SJSA1 (cell line): ENCODE measurements at places on chromosomes 3 and 15. TPM values are rescaled to one million over a fixed set of nuclear protein-coding genes. Genes with fewer than 3 reads are reported as not detected.
A peak's percentile ranks its signal among the peaks of the same experiment; 100 is the strongest.

PRR23A gene
- total RNA-seq, result not detected in 2 replicates

KNG1 gene
- total RNA-seq, result not detected in 2 replicates

ITGA11 gene
- 0.34 and 2.0 TPM in 2 replicates for total RNA-seq

SPINK8 gene
- not detected in 2 replicates for total RNA-seq

RTP1 gene
- not detected in 2 replicates for total RNA-seq

MKRN3 gene
- total RNA-seq, result 0.11 and 0.38 TPM in 2 replicates

GRCh38 chr15:43867096-43867495 is 40.3 kb downstream of the WDR76 start:
- no peaks in the 10 kb centered on the region for H3K27me3 ChIP-seq
- no peak overlapping the region for H3K27ac ChIP-seq
- DNase-seq, result peak; percentile 29
- peaks cover 76% of the 10 kb centered on the region for H3K36me3 ChIP-seq
- no peaks in the 10 kb centered on the region for H3K4me1 ChIP-seq
- no peak overlapping the region for H3K4me3 ChIP-seq

- H3K27me3 ChIP-seq, result no peaks in the 10 kb centered on the region
- H3K4me3 ChIP-seq, result peak overlapping the region; percentile 67
- peak; percentile 37 for DNase-seq
- H3K36me3 ChIP-seq, result peaks cover 34% of the 10 kb centered on the region
- H3K27ac ChIP-seq, result peak overlapping the region; percentile 82
Measured at GRCh38 chr3:197298945-197299854, 788 bp upstream of the DLG1 start.

DNA sequence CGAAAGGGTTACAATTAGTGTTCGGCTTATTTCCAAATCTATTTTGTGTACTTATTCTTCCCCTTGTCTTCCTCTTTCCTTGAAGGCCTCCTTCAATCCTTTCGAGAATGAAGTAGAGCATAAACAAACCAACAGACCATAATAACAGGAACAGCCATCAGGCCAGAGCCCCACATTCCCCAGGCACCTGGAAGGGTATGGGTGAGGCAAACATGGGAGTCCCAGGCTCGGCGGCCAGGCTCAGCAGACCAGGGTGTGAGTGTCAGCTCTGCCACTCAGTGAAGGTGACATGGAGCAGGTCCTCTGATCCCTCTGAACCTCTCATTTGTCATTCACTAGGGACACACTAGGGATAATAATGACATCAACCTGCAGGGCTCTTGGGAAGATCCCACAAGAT is 13.8 kb downstream of the ALS2CL start:
- no peak for DNase-seq
- H3K4me1 ChIP-seq, result no peaks in the 10 kb centered on the region
- no peaks in the 10 kb centered on the region for H3K36me3 ChIP-seq
- H3K27me3 ChIP-seq, result no peaks in the 10 kb centered on the region

- no peak for DNase-seq
- H3K36me3 ChIP-seq, result no peaks in the 10 kb centered on the region
- no peak overlapping the region for H3K4me3 ChIP-seq
- peaks cover 11% of the 10 kb centered on the region for H3K4me1 ChIP-seq
Measured at GRCh38 chr3:102095383-102095782, 246.1 kb downstream of the NFKBIZ start.

- no peaks in the 10 kb centered on the region for H3K36me3 ChIP-seq
- no peak for DNase-seq
- H3K27me3 ChIP-seq, result no peaks in the 10 kb centered on the region
- no peak overlapping the region for H3K27ac ChIP-seq
- no peaks in the 10 kb centered on the region for H3K4me1 ChIP-seq
Measured at GRCh38 chr3:66644549-66644948, 143.7 kb upstream of the LRIG1 start.

DNA sequence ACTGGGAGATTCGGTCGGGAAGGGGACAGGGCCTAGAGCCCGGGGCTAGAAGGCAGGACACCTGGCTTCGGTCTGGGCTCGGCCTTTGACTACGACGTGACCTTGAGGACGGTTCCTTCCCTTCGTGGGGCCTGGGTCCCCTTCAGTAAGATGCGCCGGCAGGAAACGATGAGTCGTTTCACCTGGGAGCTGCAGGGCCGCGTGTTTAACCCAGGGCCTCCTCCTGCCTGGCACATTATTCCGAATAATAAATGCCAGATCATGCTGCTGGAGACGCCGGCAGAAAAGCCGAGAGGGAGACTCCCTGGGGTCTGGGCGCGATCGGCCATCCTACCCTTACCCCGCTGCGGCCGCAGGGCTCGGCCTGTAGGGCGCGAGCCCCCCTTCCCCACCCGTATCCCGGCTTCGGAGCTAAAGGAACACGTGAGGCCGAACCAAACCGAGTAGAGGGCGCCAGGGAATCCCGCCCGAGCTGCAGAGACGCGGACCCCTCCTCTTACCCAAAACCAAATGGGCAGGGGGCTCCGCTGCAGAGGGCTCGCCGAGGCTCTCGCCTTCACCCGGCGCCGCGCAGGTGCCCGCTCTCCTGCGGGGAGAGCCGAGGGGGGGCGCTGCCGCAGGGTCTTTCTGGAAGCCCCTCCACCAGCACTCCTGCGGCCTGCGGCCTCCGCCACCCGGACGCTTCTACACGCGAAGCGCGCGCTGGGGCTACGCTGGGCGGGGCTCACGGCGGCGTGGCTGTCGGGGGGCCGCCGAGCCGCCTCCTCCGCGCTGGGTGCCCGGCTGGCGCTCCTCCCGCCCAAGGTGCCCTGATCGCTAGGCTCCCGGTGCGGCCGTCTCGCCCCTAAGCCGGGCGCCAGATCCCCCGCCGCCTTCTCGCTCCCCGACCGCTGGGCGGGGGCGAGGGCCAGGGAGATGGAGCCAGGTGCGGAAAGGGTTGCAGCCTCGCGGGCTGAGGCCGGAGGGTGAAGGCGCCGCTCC is at the start of gene BDH1:
Gene BDH1 (minus strand): TSS at position 688 of the 981 bp plus-strand sequence. CDS start 9,525 bp downstream, outside the sequence.
- H3K27me3 ChIP-seq, result peaks cover 6% of the 10 kb centered on the region; the same call in 1 of the 2 replicates
- DNase-seq, result peak; percentile 48
- H3K27ac ChIP-seq, result no peak within 1 kb of the TSS; the same call in 1 of the 2 replicates
- H3K36me3 ChIP-seq, result no peaks in the 10 kb centered on the region

DNA sequence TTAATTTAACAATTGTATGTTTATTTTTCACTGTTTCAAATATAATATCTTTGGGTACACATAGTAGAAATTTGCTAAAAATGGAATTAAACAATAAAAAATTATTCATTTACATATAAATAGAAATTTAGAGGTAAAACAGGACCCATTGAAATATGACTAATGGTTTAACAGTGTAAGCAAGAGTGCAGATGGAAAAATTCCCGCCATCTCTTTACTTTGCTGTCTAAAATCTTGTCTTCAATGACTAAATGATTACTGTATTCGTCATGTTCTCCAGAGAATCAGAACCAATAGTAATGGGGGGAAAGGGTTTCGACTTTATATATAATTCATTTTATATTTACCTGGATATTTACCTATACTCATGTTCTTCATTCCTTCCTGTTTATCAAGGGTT is 163.1 kb downstream of the IL1RAP start:
- H3K27ac ChIP-seq, result no peak overlapping the region
- no peaks in the 10 kb centered on the region for H3K27me3 ChIP-seq
- no peak for DNase-seq
- no peak overlapping the region for H3K4me3 ChIP-seq
- peaks cover 18% of the 10 kb centered on the region for H3K4me1 ChIP-seq

- no peak for DNase-seq
- H3K36me3 ChIP-seq, result no peaks in the 10 kb centered on the region
- no peak overlapping the region for H3K27ac ChIP-seq
- no peaks in the 10 kb centered on the region for H3K27me3 ChIP-seq
Measured at GRCh38 chr3:72739531-72740466, 108.4 kb downstream of the SHQ1 start.

DNA sequence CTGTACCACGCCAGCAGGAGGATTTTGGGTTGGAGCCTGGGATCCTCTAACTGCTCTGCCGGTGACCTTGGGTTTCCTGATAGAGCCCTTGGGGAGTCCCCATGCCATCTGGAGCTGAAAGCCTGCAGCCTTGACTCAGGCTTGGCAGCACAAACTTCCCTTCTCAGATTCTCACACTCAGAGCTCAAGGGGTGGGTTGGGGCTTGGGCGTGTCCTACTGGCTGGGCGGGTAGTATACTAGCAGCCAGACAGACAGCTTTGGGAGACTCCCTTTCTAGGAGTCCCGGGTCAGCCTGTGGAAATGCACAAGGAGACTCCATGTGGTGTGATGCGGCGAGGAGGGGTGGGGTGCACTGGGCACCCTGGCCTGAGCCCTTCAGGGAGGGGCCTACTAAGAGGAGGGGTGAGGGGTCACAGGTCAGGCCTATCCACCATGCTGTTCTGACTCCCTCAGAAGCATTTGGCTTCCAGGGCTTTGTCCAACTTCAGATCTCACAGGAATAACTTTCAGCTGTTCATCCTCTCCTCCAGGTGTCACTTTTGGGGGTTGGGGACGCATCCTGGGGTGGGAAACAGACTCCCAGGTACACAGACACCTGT is 21.6 kb upstream of the PLXNA1 start:
- H3K27ac ChIP-seq, result no peak overlapping the region
- no peak for DNase-seq
- no peaks in the 10 kb centered on the region for H3K27me3 ChIP-seq
- no peak overlapping the region for H3K4me3 ChIP-seq
- H3K4me1 ChIP-seq, result peaks cover 19% of the 10 kb centered on the region

DNA sequence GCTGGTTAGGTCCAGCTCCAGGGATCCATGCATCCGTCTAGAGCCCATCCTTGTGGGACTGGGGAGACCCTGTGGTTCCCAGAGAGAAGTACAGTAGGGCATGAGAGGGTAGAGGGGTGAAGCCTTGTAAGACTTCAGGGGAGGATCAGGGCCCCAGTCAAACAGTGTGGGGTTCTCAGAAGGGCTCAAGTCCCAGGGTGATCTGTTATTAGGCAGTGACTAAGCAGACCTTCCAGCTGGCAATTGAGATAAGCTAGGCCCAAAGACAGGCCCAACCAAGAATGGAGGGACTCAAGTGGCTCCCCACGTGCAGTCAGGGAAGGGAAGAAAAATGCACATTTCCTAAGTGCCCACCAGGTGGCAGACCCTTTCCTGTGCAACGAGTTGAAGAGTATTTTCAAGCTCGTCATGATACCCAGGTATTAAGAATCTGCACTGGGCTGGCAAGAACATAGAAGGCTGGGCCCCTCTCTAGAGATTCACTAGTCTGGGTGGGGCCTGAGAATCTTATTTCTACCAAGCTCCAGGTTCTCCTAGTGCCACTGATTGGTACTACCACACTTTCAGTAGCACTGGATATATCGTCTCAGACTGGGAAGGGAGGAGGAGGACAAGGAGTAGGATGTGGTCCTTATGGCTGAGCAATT is 240.8 kb downstream of the NR1D2 start:
- no peaks in the 10 kb centered on the region for H3K27me3 ChIP-seq
- H3K4me1 ChIP-seq, result 0 out of 2 replicates have a peak, but pooled peaks cover 3% of the 10 kb centered on the region
- H3K36me3 ChIP-seq, result no peaks in the 10 kb centered on the region
- DNase-seq, result peak; percentile 45

DNA sequence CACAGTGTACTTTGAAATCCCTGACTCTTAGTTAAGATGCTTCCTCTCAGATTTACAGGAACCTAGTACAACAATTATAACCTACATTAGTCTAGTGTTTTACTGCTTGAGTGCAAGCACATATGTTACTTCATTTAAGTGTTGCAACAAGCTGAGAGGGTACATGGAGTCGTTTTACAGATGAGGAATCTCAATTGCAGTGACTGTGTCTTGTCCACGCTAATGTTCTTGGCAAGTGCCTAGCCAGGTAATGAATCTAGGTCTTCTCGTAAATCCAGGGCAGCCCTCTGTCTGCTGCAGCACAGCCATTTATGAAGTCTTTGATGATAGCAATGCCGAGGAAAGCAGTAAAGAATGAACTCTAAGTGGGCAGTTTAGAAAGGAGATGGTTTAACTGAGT is 384.4 kb upstream of the ARPP21 start:
- no peak for DNase-seq
- H3K4me1 ChIP-seq, result no peaks in the 10 kb centered on the region
- no peak overlapping the region for H3K4me3 ChIP-seq
- no peaks in the 10 kb centered on the region for H3K27me3 ChIP-seq
- H3K36me3 ChIP-seq, result no peaks in the 10 kb centered on the region
- H3K27ac ChIP-seq, result no peak overlapping the region

- H3K4me3 ChIP-seq, result no peak overlapping the region
- H3K27ac ChIP-seq, result no peak overlapping the region
- H3K27me3 ChIP-seq, result no peaks in the 10 kb centered on the region
Measured at GRCh38 chr3:128468285-128468790, 1.6 kb upstream of the DNAJB8 start.

GRCh38 chr3:46942481-46943236 is 33.9 kb downstream of the CCDC12 start:
- H3K4me3 ChIP-seq, result no peak overlapping the region
- H3K27me3 ChIP-seq, result no peaks in the 10 kb centered on the region
- H3K36me3 ChIP-seq, result peaks cover 43% of the 10 kb centered on the region
- DNase-seq, result no peak
- peaks cover 24% of the 10 kb centered on the region for H3K4me1 ChIP-seq

DNA sequence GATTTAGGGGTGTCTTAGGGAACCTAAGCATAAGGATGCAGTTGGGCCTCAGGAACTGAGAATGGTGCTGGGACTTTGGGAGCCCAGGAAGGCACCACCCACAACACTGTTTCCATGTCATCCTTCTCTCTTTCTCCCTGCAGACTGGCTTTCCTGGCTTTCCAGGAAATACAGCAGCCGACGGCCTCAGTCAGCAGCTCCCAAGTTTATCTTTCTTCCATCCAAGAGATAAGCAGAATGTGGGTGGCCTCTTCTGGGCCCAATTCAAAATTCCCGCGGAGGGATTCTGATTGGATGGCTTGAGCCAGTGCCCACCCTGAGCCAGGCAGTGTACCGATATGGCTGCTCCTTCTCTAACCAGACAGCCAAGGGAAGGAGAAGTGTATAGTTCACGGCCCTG is 4.5 kb upstream of the CLN6 start:
- no peak overlapping the region for H3K27ac ChIP-seq
- H3K4me3 ChIP-seq, result no peak overlapping the region
- peak; percentile 80 for DNase-seq
- peaks cover 22% of the 10 kb centered on the region for H3K4me1 ChIP-seq

GRCh38 chr3:135337192-135337591 is 542.1 kb downstream of the EPHB1 start:
- no peaks in the 10 kb centered on the region for H3K36me3 ChIP-seq
- no peak overlapping the region for H3K27ac ChIP-seq
- DNase-seq, result no peak
- H3K4me1 ChIP-seq, result no peaks in the 10 kb centered on the region
- H3K27me3 ChIP-seq, result no peaks in the 10 kb centered on the region

DNA sequence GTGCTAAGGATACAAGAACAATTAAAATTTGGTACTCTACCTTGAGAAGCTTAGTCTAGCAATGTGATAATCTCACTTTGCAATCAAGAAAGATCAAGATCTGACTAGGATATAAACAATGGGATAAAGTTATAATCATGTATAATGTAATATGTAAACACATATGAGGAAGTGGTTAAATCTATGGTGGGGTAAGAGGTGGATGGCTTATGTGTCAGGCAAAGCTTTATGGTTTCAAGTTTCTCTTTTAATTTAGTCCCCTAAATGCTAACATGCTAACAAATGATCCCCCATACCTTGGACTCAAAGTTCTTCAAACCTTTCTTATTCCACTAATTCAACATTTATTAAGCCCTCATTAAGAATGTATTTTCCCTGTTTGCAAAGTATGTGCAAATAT is 2.5 kb downstream of the RSL24D1 start:
- peaks cover 41% of the 10 kb centered on the region for H3K36me3 ChIP-seq
- no peak overlapping the region for H3K4me3 ChIP-seq
- H3K27me3 ChIP-seq, result no peaks in the 10 kb centered on the region
- DNase-seq, result no peak
- H3K27ac ChIP-seq, result no peak overlapping the region

GRCh38 chr15:77656294-77656693 is 23.6 kb upstream of the LINGO1 start:
- H3K4me3 ChIP-seq, result no peak overlapping the region
- peaks cover 23% of the 10 kb centered on the region for H3K27me3 ChIP-seq
- DNase-seq, result no peak
- H3K4me1 ChIP-seq, result no peaks in the 10 kb centered on the region
